ENCODE measurements at places on chromosomes 7 and 10. TPM values are rescaled to one million over a fixed set of nuclear protein-coding genes. Genes with fewer than 3 reads are reported as not detected.

GRCh38 chr10:3476186-3476585, 303.6 kb upstream of the PITRM1 start:
- DNase-seq = no peak

- peak; percentile 62 for DNase-seq
These were observed 642 bp upstream of the COL13A1 start for GRCh38 chr10:69801094-69801433.

DNA sequence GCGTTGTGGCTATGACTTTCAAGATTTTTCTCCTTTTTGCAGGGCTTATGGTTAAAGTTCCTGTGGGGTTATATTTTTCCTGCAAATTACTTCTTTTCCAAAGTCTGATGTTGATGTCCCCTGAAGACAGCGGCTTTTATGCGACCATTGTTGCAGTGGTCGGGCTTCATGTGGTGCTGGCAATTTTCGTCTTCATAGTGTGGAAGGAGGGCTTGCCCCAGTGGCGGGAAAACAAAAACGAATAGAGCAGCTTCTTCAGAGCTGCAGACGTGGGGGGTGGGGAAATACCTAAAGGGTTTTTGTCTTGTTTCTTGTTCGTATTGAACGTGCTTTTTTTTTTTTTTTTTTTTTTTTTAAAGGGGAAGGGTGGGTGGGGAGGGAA, 53.8 kb downstream of the MCMBP start:
- peak; percentile 11 for DNase-seq

SPDYE16 gene
- 0.87 TPM for polyA plus RNA-seq

DNA sequence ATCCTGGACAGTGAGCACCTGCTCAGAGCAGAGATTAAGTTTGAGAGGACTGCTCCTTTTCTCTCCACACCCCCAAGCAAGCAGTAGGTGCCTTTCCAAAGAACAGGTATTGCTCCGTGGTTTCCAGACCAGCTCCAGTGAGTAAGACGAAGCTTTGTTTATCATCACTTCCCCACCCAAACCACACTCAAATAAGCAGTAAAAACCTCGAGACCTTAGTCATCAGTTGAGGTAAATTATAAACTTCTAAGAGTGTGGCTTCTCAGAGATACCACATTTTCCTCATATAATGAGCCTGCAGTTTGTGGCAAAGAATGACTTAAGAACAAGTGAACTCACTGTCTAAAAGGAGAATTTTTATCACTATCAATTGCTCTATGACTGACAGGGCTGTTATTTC, 50.0 kb upstream of the GRB10 start:
- DNase-seq = no peak

DNA sequence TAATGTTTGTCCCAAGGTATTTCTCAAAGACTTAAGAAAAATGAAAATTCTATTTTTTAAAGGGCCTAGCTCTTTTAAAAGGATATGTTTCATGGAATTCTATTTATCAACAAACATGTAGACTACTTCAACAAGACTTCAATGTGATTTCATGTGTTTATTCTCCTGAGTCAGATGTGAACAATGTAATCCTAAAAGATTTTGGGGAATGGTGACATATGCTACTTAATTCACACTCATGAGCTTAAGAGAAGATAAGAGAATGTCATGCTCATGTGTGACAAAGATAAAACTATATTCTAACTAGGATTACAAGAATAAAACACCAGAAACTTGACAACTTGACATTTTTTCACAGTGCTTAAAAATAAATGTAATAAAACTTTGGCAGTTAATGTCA, 127.5 kb downstream of the TES start:
- DNase-seq = no peak

- no peak for DNase-seq
These were observed 11.0 kb upstream of the LFNG start for GRCh38 chr7:2508327-2509215.

DNA sequence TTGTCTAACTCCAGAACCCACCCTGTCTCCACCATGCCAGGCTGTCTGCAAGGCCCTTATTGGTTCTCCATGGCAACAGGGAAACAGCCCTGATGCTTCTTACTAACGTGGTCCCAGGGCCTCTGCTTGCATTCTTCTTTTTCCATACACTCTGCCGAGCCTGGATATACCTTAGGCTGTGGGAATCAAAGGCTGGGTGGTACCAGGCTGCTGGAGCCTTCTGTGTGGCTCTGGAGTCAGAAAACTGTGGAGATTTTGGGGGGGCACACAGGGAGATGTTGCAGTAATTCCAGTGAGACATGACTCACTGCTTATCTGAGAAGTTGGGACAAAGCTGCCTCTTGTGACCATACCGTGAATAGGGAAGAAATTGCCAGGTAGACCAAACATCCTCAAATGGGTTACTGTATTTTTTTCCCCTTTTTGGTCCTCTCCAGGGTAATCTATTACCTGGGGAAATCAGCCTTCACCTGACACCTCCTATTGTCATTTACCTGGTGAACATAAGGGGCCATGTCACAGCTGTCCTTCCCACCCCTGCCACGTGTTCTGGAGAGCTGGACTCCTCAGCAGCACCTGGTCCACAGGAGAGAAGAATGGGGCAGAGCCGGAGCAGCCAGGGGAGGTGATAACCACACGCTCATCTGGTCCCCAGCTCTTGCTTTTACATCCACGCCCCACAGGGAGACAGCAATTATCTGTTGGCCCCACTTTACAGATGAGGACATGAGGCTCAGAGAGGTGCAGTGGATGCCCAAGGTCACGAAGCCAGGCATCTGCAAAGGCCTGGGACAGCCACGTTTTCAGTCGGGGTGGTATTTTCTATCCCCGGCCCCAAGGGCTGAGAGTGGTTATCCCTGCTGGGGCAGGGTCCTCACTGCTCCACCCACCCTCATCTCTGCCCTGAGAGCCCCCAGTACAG, 4.6 kb downstream of the CHST3 start:
- DNase-seq = no peak

GRCh38 chr10:58622246-58622645, 109.6 kb downstream of the BICC1 start:
- no peak for DNase-seq

DNA sequence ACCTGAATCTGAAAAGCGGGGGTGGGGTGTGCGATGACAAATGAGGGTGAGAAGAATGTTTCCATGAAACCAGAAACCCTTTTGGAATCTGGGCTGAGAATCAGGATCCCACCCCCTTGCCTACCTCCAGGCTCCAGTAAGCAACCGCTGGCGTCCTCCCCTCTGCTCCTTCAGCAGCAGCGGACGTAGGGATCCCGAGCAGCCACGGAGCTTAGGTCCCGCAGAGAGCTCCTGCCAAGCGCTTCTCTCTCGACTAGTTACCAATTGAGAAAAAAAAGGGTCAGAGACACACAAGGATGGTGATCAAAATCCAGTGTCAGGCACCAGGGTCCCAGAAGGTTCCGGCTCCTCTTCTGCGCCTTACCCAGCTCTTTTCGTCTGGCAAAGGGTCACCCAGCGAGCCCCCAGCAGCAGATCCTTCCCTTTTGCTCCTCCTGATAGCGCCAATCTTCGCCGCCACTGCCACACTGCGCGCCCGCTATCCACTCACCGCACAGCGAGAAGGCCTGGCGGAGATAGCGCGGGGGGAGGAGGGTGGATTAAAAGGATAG, 733.5 kb downstream of the ZWINT start:
- DNase-seq = peak; percentile 49

- DNase-seq = no peak
These were observed 187.7 kb upstream of the VSTM2A start for GRCh38 chr7:54354436-54354835.

PRR15 gene
- 4.3 TPM for polyA plus RNA-seq

DNA sequence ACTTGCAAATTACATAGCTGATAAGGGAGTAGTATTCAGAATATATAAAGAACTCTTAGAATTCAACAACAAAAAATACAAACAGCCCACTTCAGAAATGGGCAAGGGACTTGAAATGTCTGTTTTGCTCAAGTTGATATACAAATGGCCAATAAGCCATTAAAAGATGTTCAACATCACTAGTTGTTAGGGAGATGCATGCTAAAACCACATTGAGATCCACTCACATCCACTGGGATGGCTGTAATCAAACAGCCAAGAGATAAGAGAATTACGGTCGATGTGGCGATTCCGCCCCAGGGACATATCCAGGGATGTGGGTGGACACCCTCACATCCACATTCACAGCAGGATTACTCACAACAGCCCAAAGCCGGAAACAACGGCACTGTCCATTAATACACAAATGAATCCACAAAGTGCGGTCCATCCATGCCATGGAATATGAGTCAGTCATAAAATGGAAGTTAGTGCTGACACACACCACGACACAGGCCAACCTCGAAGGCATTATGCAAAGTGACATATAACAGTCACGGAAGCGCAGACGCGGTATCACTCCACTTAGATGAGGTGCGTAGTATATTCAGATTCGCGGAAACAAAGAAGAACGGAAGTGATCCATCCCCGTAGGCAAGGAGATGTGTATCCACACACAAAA, 227.8 kb downstream of the DNAJB6 start:
- DNase-seq = no peak

PHYHIPL gene
- polyA plus RNA-seq = 1.1 TPM

ANKIB1 gene
- 6.3 TPM for polyA plus RNA-seq

DNA sequence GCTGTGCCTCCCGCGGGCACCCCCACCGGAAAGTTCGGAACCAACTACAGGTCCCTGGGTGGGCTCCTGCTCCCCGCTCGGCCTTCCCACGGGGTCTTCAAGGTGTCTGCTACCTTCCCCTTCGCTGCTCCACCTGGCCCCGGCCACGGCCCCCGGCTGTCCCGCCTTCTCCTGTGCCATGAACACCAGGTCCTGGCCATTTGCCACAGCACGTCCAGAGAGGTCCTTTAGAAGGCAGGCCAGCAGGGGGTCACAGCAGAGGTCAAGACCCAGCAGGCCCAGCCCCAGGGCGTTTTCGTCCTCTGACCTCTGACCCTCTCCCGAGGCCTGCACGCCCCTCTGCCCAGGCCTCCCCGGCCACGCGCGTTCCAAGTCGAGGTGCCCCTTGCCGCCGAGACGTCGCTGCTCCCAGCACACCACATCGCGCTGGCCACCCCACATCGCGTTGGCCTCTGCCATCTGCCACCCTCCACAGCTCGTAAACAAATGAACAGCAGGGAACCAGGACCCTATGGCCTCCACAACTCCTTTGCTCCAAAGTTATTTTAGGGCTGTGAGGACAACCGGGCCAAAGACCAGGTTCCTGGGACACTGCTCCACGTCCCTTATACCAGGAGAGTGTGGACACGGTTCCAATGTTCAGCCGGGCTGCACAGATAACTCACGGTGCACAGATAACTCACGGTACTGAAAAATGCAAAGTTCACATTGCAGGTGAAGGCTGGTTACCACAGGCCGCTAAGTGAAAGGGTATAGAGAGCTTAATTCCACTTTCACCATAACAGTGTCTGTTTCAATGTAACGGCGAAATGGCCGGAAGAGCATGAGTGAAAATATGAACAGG, 74.3 kb downstream of the CFAP46 start:
- no peak for DNase-seq

SUGCT gene
- 57.8 TPM for polyA plus RNA-seq

DNA sequence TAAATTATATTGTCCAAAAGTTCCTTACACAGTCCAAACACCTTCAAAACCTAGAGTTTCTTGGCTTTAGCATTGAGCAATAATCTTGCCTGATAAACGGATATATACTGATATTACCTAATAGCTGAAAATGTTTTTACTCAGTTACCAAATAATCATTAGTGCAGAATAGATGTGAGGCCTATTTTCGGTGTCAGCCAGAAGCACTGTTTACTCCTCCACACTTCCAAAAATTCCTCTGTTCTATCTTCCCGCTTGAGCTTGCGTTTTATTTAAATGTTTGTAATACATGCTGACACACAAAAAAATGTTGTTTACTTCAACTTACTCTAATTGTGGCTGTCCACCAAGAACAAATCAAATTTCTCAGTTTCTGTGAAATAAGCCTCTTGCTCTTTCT, 606.2 kb upstream of the TEX47 start:
- no peak for DNase-seq

DNA sequence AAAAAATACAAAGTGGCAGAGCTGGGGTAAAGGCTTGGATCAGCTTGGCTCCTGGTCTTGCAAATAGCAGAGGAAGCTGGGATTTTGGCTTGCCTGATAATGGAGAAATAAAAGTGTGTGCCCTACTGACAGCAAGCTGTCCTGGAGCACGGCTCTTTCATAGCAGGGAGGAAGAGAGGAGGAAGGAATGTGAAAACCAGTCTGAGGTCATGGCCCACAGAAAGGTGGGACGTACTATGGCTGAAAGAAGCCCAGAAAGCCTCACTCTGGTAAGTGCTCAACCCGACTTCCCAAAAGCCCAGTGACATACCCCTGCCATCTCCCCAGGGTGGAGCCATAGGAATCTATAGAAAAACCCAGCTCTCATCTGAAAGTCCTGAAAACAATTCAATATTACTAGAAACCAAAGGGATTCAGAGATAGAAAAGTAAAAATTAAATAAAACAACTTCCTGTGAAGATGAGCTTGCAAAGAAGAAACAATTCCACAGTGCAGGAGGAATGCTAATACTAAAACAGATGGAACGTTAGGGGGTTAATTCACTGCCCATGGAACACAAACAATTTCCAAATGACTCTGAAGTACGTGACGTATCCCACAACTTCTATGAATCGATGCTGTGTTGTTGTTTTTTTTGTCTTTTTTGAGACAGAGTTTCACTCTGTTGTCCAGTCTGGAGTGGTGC, 246.7 kb upstream of the PTN start:
- DNase-seq = no peak

DNA sequence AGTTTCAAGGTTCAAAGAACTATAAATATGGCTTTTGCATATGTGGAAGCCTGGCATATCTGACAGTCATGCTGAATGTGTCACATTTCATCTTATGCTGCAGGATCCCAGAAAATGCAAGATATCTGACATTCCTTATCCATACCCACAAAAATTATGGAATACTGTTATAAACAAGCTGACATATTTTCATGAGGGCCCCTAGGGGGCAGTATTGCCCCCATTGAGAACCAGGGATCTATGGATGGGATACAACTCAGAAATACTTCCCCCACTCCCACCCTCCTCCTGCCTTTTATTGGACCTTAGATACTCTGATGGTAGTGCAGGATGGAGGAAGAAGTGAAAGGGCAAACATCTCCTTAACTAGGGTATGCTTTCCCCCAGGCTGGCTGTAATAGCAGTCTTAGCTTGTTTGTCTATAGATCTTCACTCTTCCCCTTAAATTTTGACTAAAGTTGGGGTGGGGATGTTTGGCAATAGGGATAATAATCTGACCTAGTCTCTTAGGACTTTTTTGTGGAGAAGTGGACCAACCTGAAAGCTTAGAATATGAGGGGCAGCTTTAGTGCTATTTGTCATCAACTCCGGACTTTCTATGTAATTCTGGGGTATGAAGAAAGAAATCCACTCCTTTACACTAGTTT, 3.5 kb upstream of the GNGT1 start:
- peak; percentile 63 for DNase-seq

- no peak for DNase-seq
These were observed 51.0 kb upstream of the PPP2R2D start for GRCh38 chr10:131849591-131850382.

EVX1 gene
- polyA plus RNA-seq = not detected
